CD4-positive, alpha-beta T cell treated with Interleukin-10 for 1 hour (primary cell): ENCODE measurements at places on chromosomes 5 and 9.

DNA sequence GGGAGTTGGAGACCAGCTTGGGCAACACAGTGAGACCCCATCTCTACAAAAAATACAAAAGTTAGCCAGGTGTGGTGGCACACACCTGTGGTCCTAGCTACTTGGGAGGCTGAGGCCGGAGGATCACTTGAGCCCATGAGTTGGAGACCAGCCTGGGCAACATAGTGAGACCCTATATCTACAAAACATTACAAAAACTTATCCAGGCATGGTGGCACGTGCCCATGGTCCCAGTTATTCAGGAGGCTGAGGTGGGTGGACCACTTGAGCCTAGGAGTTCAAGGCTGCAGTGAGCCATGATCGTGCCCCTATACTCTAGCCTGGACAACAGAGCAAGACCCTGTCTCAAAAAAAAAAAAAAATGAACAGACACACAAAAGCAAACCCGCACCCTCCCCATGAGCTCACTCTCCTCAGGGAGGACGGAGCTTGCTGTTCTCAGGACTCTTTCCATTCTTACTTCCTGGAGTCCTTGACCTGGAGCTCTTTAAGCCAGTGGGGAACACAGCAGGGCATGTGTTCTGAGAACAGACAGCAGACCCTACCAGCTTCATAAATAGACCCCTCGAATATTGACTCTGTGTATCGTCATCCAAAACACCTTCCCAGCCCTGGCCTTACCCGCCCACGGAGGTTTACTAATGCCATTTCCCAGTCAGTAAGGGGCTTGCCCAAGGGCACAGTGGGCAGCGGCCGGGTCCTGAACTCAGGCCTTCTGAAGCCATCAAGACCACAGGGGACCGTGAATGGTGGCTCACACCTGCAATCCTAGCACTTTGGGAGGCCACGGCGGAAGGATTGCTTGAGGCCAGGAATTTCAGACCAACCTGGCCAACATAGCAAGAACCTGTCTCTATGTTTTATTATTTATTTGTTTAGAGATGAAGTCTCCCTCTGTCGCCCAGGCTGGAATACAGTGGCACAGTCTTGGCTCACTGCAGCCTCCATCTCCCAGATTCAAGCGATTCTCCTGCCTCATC lies 11.1 kb downstream of the PTGES2 start:
- DNase-seq = no peak

DNA sequence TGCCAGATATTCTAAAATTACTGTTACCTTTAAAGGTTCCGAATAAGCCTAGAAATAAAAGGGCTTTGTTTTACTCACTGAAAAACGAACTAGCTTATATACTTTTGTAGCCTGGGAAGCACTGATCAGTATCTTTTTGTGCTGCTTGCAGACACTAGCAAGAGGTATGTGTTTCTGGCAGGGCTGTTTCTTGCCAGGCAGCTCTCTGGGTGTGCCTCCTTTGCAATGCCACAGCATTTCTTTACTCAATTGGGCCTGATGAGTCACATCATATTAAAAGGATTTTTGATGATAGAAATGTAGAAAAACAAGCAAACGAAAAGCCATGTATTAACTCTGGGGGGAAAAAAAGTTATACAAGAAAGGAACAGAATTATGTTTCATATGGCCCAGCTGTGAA lies 35.6 kb downstream of the CD180 start:
- peak; percentile 68 for DNase-seq

DNA sequence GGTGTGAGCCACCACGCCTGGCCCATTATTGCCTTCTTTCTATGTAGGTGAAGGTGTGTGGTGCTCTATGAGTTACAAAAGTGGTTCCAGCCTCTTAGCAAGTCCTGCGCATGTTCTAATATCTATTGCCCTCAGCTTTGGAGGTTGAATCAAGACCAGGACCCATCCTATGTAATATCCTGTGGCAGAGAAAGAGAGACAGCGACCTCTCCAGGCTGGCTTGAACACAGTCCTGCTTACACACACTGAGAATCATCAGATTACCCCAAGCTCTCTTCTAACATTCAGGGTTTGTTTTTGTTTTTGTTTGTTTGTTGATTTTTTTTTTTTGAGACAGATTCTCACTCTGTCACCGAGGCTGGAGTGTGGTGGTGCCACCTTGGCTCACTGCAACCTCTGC lies 94.7 kb upstream of the OSMR start:
- DNase-seq = no peak

DNA sequence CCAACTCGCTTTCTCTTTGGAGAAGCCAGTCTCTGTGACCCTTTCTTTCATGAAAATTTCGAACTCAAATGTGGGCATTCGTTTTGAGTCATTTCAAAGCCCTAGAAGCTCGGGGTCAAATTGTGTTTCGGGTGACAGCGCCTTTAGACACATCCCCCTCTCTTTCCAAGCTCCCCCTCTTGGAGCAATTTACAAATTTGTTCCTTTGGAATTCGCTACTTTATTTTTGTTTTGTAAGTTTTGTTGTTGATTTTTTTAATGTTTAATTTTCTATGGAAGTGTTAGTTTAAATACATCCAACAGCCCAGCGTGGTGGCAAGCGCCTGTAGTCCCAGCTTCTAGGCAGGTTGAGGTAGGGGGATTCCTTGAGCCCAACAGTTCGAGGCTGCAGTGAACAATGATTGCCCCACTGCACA lies 4.6 kb upstream of the BARX1 start:
- DNase-seq = no peak

DNA sequence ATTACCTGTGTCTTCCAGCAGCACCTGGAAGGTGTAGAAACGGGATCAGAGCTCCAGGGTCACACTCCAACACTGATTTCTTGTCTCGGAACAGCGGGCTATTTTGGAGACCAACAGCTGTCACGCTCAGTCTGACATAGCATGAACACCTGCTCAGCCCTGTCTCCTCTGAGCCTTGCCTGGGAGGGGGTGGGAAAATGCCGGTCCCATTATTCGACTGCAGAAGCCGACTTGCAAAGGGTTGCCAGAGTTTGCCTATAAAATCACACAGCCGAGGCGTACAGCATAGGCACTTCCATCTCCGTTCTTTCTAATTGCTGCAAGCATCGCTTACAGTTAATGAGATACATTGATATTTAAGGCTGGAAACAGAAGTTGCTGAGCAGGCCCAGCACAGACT lies 300.8 kb upstream of the MSX2 start:
- DNase-seq = no peak
